ENCODE measurements at places on chromosomes 12 and 14.

DNA sequence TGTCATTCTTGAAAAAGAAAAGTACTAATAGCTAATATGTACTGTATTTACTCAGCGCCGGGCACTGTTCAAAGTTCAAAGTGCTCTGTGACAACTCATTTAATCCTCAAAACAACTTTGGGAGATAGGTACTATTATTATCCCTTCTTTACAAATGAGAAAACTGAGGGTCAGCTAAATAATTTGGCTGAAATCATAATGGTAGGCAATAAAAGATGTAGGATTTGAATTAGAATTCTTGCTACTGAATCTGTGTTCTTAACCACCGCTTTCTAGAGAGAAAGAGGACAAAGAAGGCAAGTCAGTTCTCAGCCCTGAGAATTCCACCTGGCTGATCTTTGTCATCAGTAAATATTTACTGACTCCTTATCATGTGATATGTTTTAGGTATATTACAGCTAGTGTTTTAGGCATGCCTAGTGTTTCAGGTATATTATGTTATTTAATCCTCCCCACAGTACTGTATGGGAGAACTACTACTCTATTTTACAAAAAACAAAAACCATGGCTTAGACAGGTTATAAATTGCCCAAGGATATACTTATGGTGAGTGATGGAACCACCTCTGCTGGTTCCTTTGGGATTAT lies 205.7 kb upstream of the GZMB start:
- no peak for DNase-seq

GRCh38 chr14:74347097-74347794 lies 1.0 kb upstream of the VRTN start:
- DNase-seq = no peak

DNA sequence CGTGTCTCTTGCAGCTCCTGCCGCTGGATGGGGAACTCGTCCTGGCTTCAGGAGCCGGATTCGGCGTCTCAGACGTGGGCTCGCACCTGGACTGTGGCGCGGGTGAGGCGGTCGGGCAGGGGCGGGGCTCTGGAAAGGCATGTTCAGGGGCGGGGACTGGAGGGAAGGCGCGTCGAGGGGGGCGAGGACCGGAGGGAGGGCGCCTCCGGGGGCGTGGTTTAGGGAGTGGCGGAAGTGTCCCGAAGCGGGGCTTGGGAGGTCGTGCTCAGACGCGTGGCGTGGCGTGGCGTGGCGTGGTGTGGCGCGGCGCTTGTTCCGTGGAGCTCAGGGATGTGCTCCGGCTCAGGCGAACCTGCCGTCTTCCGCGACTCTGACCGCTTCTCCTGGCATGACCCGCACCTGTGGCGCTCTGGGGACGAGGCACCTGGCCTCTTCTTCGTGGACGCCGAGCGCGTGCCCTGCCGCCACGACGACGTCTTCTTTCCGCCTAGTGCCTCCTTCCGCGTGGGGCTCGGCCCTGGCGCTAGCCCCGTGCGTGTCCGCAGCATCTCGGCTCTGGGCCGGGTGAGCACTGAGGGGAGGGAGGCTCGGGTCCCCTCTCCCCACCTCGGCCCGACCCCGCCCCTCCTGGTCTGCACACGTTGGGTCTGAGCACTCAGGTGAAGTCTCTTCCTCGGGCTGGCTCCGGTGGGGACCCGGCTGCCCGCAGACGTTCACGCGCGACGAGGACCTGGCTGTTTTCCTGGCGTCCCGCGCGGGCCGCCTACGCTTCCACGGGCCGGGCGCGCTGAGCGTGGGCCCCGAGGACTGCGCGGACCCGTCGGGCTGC lies 6.2 kb downstream of the AMN start:
- no peak for DNase-seq

GRCh38 chr12:95417372-95417771 lies 56.6 kb upstream of the METAP2 start:
- DNase-seq = no peak

GRCh38 chr12:12432364-12432763 lies 75.5 kb downstream of the BORCS5 start:
- no peak for DNase-seq

Data from anterior cingulate cortex (tissue), 58 donors.